ENCODE measurements at places on chromosomes 7 and 10.

DNA sequence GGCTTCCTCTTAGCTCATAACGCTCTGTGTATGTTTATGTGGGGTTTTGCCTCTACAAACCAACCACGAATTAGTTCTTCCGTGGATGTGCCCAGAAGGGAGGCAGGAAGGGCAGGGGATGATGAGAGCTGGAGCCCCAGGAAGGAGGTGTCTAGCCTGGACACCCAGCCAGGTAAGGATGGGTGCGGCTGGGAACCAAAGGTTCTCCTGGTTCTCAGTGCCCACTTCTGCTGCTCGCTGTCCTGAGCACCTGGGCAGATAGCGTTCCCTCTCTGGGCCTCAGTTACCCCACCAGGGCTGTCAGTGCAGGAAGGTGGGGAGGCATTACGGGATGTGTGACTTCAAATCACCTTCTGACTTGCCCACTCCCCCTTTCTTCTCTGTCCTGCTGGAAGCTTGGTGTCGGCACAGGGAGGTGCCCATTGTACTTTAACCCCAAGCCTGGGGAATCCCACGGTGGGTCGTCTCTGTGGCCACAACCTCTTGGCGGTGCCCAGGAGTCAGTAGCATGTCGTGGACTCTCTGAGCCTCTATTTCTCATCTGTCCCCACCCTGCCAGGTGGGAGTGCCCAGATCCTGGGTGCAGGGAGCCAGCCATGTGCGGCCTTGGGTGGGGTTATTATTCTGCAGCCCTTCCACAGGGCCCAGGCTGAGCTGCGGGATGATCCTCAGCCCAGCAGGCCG is 18.7 kb upstream of the PCBD1 start:
- no peak for DNase-seq

- no peak for DNase-seq
Measured at GRCh38 chr7:137578541-137578940, 235.0 kb upstream of the PTN start.

- peak; percentile 26 for DNase-seq
Measured at GRCh38 chr10:133257489-133258065, 19.1 kb downstream of the ADAM8 start.

DNA sequence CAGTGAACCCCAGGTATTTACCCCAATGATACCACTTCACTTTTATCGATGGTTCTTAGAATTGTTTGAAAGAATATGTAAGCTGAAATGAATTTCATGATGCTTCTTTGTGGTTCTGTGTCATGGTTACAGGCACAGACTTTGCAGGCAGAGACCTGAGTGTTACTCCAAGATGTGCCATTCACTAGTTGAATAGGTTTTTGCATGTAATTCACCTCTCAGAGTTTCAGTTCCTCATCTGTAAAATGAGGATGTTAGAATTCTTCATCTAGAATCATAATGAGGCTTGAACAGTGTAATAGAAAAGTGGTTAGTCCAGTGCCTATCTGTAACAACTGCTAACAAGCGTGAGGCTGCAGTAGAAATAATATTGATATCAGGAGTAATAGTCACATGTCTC is 54.6 kb downstream of the VSTM2A start:
- no peak for DNase-seq

DNA sequence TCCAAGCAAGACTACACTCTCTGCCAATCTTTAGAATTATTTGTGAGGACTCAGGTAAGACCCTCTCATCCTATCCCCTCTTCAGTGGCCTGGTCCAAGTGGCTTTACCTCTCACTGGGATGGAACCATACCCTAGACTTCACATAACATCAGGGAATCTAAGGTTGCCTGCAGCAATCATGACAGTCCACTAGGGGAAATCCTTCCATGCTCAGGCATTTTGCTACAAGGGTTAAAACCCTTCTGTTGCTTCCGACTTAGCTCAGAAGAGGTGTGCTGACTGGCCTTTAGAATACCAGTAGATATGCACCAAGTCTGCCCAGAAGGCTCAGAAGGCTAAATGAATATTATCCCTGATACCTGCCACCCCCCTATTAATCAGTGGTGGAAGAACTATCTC is 24.9 kb upstream of the NPS start:
- no peak for DNase-seq

- no peak for DNase-seq
Measured at GRCh38 chr7:17661982-17662585, 278.2 kb downstream of the SNX13 start.

- DNase-seq, result no peak
Measured at GRCh38 chr10:126500866-126501265, 112.6 kb upstream of the ADAM12 start.

DNA sequence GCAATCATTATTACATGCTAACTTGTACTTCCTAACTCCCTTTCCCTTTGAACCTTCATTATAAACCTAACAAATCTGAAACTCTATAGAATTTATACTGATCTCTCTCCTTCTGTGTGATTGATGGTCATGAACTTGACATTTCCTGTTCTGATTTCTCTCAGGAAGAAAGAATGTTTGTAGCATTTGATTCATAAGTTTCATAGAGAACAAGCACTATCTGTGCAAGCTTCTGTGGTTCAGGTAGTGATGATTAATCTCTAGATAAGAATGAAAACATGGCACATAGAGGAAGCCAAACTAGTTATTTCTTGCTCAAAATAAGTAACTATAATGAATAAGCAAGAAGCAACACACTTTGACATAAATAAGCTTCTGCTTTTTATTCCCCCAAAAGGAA is 34.2 kb downstream of the TFPI2 start:
- DNase-seq, result no peak

- peak; percentile 54 for DNase-seq
Measured at GRCh38 chr7:128904381-128905197, 5.9 kb downstream of the KCP start.

GRCh38 chr7:27960415-27960814 is 220.2 kb downstream of the JAZF1 start:
- no peak for DNase-seq

DNA sequence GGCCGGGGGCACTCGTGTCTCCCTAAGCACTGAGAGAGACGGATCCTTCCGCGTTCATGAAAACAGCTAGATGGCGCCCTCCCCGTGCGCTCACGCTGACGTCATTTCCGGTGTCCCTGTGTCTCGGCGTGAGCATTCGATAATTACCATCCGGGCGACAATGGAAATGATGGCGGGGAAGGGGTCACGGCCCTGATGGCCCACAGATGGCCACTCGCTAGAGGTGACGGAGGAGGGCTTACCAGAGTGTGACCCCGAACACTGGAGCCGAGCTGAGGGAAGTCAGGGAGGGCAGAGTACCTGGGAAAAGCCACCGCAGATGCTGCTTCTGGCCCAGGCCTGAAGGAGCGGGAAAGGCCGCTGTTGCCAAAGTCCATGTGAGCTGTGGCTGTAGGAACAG is 222.9 kb downstream of the TCERG1L start:
- DNase-seq, result no peak

GRCh38 chr10:54900584-54900983 is 99.6 kb upstream of the PCDH15 start:
- DNase-seq, result no peak

DNA sequence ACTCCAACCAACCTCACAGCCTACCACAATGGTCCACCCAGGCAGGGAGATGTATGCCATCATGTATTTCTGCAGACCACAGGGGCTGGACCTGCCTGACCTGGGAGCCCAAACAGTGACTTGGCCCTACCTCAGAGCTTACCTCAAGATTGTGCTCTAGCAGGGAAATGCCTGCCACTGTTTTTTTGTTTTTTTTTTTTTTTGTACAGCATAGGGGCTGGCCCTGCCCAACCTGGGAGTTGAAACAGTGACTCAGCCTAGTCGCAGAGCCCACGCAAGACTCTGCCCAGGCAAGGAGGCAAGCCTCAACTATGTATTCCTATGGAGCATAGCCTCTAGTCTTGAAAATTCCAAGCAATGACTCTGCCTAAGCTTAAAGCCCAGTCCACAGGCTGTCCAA is 39.3 kb upstream of the CDK6 start:
- DNase-seq, result no peak

- DNase-seq, result no peak
Measured at GRCh38 chr7:156766666-156767065, 126.1 kb downstream of the RNF32 start.

GRCh38 chr7:1123715-1124114 is 35.8 kb downstream of the GPER1 start:
- no peak for DNase-seq

GRCh38 chr10:113386005-113386404 is 166.8 kb upstream of the HABP2 start:
- DNase-seq, result no peak

DNA sequence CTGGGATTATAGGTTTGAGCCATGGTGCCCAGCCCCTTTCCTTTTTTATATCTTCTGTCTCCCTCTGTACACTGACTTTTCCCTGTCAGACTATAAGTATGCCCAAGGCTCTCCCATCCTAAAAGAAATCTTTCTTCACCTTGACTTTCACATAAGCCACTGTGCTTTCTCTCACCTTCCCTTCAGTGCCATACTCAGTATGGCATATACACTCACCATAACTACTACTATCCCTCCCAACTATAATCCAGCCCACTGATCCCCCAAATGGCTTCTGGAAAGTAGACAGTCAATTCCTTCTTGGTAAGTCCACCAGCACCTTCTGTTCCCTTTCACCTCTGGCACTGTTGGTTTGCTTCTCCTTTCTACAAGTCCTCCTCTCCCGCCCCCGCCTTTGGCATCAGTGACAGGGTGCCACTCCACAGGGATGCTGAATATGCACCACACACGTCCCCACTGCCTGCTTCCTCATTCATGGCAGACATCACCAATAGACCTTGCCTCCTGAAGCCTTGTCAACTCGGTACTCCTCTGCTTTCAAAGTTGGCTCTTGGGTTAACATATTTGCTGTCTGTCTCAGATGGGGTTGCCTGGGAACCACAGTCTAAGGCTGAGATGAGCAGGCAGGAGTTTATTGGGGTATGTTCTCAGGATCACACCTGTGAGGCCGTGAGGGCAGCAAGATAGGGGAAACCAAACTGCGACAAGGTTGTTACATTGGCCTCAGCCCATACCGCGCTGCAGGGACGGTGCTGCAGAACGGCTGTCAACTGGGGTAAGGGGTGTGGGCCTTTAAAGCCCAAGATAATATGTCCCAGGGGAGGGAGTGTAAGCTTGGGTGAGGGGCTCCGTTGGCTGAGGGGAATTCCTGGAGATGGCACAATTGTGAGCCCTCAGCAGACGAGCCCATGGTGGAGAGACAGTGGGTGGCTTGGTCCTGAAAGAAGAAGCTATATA is 7.2 kb upstream of the PSAP start:
- DNase-seq, result no peak

GRCh38 chr7:98992076-98992475 is 113.7 kb downstream of the TRRAP start:
- no peak for DNase-seq

DNA sequence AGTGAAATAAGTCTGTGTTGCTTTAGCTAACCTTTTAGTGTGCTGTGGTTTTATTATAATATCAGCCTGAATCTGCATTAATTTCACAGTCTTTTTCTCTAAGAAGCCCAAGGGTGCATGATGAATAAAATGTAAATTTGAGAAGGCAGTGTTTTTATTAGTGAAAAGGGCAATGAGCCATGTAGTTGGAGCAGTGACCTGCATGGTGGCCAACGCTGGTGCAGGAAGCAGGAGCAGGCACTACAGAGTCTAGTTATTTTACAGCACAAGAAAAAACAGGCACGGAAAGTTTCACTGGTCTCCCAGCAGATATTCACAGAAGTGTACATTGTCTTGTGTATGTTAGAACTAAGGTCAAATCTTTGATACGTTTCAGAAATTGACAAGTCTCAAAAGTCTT is 247.8 kb downstream of the CELF2 start:
- DNase-seq, result no peak

DNA sequence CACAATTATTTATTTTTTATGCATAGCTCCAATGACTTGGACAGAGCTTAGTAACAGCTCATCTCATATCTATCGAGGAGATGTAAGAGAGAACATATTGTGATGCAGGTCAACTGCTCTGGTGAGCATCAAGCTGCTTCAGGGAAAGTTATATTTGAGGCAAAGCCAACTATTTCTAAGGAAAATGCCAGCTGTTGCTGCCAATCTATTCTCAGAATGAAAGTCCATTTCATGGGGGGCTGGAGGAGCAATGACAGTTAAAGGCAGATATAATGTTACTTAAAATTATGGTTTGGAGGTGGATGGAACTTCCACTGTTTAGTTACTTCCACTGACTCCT is 424.8 kb downstream of the KIF20B start:
- DNase-seq, result no peak

- no peak for DNase-seq
Measured at GRCh38 chr7:122315507-122316466, 11.2 kb upstream of the FEZF1 start.

DNA sequence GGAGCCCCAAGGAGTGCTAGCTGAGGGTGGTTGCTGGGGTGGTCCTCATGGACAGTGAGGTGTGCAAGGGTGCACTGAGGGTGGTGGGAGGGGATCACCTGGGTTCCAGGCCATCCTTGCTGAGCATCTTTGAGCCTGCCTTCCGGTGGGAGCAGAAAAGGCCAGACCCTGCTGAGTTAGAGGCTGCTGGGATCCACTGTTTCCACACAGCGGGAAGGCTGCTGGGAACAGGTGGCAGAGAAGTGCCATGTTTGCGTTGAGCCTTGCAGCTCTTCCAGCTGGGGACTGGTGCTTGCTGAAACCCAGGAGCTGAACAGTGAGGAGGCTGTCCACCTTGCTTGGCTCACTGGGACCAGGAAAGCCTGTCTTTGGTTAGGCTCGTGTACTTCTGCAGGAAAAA is 34.9 kb downstream of the PRF1 start:
- no peak for DNase-seq

DNA sequence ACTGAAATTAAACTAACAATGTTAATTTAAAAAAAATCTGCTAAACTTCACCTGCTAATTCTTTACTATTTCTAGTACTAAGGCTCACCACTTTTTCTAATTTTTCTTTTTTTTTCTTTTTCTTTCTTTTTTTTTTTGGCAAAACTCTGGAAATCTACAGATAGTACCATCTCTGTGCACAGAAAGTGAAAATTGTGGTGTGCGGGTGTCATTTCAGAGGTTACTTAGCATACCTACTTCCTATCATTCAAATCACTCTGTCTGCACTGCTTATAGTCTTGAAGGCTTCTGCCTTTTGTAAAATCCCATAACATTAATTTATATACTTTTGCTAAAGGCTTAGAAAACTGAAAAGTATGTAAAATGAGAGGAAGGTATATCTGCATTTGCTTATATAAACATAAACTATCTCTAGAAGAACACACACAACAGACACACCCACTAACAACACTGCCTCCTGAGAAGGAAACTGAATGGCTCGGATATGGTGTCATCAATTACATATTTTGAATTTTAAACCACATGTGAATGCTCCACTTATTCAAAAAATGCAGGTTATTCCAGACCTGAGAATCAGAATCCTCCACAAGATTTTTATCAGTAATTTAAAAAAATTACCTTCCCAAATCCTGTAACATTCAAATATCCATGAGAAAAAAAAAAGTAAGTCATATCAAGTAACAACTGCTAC is 229.5 kb downstream of the PARD3 start:
- no peak for DNase-seq

- DNase-seq, result no peak
Measured at GRCh38 chr7:46224363-46224762, 303.3 kb upstream of the IGFBP3 start.

Measured in AML-193 (cell line).